ENCODE measurements at places on chromosomes 4 and X.

GRCh38 chr4:94452476-94453371 lies 982 bp downstream of the PDLIM5 start:
- DNase-seq = peak; percentile 41

GRCh38 chr4:40856840-40857362 lies 107.1 kb downstream of the NSUN7 start:
- no peak for DNase-seq

- peak; percentile 45 for DNase-seq
These were observed 76.6 kb upstream of the CBLL2 start for GRCh38 chrX:22196149-22196548.

GRCh38 chr4:8348071-8348470 lies 78.5 kb downstream of the HTRA3 start:
- DNase-seq = no peak

- no peak for DNase-seq
These were observed 51.2 kb downstream of the TENM3 start for GRCh38 chr4:182294451-182294850.

DNA sequence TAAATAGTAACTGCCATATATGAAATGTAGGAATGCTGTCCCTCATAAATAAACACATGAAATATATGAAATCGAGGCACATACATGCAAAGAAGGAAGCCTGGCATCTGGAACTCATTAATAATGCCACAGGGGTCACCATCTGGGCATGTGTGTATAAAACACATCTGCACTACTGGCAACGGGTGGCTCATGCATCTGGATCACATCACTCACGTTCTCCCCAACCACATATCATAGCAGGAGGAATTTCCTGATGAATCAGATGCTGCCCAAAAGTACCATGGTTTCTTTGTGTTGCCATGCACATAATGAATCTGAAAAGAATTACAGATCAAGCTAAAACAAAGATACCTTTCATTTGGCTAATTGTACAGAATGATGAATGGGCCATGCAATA lies 28.6 kb downstream of the RNF175 start:
- DNase-seq = peak; percentile 77

DNA sequence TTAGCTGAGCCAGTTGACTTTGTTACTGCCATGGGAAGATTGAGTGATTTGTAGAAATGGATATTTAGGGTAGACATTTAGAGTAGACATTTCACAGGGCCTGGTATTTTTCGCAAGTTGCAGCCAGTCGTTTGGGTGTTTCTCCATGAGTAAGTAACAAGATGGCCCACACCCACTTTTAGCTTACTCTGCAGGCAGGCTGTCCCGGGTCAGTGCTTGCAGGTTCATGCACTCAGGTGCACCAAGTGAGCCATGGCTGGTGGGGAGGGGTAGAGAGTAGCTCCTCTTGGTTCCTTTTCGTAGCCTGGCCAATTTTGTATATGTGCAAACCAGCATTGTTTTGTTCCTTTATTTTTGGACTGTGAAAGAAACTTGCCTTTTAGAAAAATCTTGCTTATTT lies 145.6 kb downstream of the POLA1 start:
- DNase-seq = no peak

DNA sequence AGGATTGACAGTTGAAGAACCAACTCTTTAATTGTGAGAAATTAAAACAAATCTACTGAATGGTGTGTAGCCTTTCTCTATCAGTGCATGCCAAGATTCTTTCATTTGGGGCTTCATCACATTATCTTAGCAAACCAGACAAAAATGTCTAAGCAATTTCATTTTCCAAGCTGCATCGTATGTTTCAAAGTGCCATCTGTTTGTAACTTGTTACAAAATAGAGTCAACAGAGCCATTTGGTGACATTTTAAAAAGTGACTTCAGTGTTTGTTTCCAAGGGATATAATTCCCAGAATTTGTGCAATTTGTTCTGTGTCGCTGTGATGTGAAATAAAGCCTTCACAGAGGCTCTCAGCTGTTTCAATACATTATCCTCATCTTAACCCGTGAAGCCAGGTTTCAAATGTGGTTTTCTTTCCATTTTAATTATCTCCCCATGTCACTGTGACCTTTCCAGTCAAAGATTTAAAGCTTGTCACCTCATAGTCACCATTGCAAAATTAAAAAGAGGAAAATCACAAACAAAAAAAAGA lies 46.0 kb upstream of the C1QTNF7 start:
- no peak for DNase-seq

DNA sequence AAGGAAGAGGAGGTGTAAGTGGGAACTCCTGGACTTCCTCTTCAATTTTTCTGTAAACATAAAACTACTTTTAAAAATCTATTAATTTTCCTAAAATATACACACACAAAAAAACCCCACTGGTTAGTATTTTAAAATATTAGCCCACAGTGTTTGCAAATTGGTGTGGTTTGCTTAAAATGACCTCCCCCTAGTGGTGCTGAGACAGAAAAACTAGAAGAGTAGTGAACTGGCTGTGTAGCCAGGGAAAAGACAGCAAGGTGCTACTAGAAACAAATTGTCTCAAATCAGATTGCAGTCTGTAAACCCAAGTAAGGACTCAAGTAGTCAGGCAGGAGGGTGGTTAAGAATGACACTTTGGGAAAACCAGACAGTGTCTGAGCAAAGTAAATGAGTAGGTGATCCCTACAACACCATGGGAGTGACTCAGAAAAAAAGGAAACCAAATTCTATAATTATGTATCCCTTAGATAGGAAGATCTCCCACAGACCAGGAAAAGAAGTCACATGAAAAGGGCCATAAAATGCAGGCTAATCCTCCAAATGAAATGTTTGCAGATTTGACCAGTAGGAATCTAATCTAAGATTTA lies 26.0 kb downstream of the AMTN start:
- no peak for DNase-seq

GRCh38 chr4:151313306-151314009 lies 11.9 kb downstream of the SH3D19 start:
- no peak for DNase-seq

GRCh38 chr4:162909952-162910351 lies 256.7 kb downstream of the NAF1 start:
- DNase-seq = no peak

- peak; percentile 57 for DNase-seq
These were observed 301.9 kb upstream of the ARSJ start for GRCh38 chr4:114281164-114281960.

DNA sequence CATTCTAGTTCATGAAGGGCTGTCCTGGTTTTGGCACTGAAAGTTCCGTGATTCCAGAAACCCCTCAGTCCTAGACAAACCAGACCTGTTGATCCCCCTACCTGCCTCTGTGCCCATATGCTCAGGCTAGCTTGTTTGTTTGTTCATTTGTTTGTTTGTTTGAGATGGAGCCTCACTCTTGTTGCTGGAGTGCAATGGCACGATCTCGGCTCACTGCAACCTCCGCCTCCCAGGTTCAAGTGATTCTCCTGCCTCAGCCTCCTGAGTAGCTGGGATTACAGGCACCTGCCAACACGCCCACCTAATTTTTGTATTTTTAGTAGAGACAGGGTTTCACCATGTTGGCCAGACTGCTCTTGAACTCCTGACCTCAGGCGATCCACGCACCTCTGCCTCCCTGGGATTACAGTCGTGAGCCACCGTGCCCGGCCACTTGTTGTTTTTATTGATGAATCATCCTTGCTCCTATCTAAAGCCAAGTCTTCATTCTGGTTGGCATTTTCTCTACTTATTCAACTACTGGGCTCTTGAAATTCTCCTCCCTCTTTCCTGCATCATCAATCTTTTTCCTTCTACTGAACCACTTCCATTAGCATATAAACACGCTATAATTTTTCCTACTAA lies 86.3 kb upstream of the BMP2K start:
- no peak for DNase-seq

GRCh38 chr4:103478734-103479133 lies 241.1 kb downstream of the TACR3 start:
- DNase-seq = no peak

DNA sequence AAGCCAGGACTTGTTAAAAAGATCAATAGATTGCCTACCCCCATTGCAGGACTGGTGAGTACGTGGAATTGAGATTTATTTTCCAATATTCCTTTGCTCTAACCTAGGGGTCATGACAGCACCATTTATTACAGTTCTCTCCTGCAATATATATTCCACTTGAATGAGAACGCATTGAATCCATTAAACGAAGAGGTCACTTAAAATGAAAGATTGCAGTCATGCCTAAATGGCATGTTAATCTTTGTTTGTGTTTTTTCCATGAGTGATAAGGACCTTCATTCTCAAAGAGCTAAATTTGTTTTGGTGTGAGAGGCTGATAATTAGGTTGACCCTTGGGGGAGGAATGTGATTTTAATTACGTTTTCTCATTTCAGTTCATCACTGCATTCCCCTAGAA lies 13.5 kb upstream of the LIMCH1 start:
- no peak for DNase-seq

Measured in AG09309 (cell line).